SIG-M5 (cell line): ENCODE measurements at places on chromosomes 1 and 21.

GRCh38 chr1:15618077-15618654 is 908 bp downstream of the DDI2 start:
- no peak for DNase-seq

DNA sequence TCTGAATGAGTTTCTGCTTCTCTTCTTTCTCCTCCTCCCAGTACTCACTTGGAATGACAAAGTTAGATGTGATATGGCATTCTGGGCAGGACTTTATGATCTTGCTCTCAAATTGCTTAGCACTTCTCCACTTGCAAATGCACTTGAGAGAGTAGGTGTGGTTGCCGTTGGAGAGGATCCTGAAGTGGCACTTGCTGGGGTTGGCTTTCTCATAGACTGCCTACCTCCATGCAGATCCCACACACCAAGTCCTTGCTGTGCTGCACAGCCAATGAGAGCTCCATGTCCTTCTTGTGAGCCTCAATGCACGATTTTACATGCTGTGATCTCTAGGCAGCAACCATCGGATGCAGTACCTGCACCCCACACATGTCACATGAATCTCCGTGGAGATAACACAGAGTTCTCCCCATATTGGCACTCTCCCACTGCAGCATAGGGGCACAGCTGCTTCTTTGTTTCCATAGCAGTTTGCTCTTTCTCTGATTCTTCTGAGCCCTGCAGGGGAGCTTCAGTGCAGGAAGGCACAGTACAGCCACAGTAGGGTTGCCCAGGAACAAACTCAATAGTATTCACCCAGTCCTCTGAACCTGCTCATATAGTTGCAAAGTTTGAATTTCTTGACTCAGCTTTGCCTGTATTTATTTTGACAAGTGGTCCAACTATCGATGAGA is 45.2 kb downstream of the ZNF691 start:
- DNase-seq: no peak

DNA sequence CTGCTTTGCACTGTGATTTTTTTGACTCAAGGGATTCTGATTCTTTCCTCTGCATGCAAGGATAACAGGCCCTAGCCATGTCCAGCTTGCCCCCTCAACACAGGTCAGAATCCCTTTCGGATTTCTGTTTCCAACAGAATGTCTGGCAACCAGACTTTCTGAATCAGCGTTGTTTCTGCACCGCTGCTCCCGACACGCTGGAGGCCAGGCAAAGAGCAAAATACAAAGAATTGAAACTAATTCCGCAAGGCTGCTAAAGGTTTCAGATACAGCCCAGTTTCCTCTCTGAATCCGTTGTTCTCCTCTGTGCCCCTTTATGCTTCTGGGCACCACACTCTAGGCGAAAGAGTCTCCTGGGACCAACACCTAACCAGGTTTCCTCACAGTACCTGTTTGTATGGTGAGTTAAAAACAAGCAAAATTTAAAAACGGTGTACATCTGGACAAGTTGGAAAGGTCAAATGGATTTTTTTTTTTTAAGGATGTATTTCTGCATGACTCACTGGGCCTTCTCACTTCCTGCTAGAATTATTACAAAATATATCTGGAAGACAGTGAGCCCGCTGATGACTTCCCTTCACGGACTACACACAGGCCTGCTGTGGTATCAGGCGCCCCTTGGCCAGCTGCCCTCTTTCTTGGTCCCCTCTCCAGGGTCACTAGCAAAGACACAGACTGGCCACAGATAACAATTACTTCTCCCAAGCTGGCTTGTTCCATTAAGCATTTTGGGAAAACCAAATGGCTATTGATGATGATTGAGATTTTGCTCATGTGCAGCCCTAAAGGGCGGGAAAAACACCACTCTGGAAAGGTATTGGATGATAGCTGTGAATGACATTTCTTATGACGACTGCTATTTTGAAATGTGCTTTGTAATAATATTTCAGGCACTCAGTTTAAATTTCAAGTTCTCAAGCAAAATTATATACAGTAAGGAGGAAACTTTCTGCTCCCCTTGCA is 118.3 kb downstream of the TGFB2 start:
- DNase-seq: peak; percentile 51

DNA sequence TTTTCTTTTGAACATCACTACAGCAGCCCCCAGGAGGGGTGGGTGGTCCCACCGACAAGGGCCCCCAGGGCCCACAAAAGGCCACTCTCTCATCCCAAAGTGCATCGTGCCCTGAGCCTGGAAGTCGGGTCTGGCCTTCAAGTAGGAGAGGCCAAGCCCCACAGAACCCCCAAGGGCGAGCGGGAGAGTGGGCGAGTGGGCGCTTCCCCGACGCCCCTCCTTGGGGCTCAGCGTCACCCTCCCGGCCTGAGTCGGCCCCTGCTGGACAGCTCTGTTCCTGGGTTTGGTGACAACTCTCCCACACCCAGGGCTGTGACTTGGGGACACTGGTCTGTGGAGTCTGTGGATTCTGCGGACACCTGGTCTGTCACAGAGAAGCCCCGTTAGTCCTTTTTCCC is 42.2 kb upstream of the COL18A1 start:
- no peak for DNase-seq

- DNase-seq: no peak
Observed at GRCh38 chr1:59434336-59434735, 137.4 kb downstream of the FGGY start.

- no peak for DNase-seq
Observed at GRCh38 chr1:151702936-151703335, 13.7 kb downstream of the CELF3 start.

- DNase-seq: no peak
Observed at GRCh38 chr1:156912310-156912709, 8.1 kb upstream of the LRRC71 start.

- no peak for DNase-seq
Observed at GRCh38 chr1:24934310-24935195, 4.5 kb upstream of the RUNX3 start.

DNA sequence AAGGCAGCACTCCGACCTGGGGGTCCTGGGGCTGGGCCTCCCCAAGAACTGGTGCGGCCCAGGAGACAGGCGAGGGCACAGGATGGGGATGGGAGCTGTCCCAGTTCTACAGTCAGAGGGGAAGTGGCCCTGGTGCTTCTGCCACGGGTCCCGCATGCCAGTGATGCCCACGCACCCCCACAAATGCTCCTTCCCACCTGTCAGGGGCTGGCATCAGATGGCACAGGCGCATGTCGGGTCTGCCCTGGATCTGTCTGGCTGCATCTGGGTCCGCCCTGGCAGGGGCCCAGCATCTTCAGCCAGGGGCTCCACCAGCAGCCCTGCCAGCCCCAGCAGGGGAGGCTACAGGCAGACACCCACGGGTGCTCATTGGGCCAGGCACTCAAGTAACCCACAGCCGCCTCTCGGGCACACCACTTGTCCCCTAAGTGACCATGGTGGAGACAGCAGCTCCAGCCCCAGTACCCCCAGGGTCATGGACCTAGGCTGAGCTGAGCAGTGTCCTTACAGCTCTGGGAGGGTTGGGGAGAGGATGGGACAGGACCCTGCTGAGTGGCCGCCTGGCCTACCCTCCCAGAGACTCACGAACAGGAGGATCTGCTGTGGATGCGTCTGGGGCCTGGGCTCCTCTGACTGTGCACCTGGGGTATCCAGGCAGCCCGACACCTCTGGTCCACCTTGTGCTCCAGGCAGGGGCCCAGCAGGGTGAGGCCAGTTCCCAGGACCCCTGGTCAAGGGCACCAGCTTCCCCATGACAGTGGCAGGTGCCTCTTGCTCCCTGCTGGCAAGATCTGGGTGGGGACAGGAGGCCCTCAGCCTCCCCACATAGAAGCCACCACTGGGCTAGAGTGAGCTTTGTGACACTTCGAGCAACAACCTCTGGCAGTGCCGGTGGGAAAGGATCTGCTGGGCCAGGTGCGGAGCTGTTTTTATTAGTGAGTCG is 5.4 kb downstream of the SMIM1 start:
- DNase-seq: no peak

GRCh38 chr21:31847761-31848160 is 25.1 kb upstream of the HUNK start:
- no peak for DNase-seq

GRCh38 chr1:74468982-74469603 is 43.3 kb downstream of the LRRC53 start:
- DNase-seq: no peak

GRCh38 chr1:45009296-45009865 is 1.7 kb downstream of the HECTD3 start:
- DNase-seq: no peak

GRCh38 chr1:29057700-29058099 is 66.0 kb downstream of the TMEM200B start:
- no peak for DNase-seq

DNA sequence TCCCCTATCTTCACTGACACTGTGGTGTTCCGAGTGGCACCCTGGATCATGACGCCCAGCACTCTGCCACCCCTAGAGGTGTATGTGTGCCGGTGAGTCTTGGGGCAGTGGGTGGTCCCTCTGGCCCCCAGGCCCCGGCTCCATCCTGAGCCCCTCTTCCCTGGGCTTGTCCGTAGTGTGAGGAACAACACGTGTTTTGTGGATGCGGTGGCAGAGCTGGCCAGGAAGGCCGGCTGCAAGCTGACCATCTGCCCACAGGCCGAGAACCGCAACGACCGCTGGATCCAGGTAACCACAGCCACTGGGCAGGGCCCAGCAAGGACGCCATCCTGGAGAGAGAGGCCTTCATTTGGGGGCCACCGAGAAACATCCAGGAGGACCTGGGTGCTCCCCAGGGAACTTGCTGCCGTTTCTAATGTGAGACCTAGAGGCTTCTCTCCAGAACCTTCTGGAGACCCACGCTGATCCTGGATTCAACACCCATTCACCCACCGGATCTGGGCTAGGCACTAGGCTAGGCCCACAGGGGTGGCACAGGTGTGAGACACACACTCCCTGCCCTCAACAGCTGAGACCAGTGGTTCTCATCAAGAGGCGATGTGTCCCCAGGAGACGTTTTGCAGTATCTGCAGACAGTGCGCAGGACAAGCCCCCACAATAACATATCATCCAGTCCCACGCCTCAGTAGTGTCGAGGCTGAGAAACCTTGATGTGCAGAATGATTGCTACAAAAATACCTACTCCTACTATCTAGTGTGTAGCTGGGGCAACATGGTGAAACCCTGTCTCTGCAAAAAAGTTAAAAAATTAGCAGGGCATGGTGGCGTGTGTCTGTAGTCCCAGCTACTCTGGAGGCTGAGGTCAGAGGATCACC is 22.2 kb downstream of the PADI3 start:
- no peak for DNase-seq

GRCh38 chr21:19807201-19807600 is 1191.0 kb upstream of the NCAM2 start:
- no peak for DNase-seq

DNA sequence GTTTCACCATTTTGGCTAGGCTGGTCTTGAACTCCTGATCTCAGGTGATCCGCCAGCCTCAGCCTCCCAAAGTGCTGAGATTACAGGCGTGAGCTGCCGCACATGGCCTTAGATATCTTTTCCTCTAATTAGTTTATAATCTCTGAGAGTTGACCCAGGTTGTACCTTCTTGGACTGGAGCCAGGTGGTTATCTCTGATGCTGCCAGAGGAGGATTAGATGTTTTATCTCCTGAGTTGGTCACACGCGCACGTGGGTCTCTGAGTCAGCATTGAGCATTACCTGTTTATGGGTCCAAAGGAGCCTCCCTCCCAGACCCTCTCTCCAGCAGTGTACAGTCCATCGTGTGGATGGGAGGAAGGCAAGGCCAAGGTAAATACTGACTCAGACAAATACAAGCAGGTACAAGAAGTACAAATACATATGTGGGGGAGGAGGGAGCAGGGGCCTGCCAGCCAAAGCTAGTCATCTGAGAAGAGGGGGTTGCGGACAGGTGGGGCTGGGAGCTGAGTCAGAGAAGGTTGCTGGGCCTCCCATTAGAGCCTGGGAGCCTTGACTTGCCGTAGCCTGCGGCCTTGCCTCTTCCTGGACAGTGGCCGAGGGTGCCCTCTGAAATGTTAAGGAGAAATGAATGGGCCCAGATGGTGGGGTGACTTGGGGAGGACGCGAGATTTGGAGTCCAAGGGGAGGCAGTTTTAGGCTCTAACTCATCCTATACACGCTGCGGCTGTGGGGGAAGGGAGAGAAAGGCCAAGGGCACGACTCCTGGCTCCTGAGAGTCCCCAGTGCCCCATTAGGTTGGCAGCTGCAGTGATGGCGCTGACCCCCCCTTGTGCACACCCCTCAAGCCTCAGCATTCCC is 13.1 kb downstream of the IL6R start:
- DNase-seq: no peak

GRCh38 chr21:44527156-44527982 is 12.6 kb downstream of the KRTAP10-1 start:
- DNase-seq: no peak

GRCh38 chr1:195733408-195733807 is 874.8 kb downstream of the KCNT2 start:
- no peak for DNase-seq

DNA sequence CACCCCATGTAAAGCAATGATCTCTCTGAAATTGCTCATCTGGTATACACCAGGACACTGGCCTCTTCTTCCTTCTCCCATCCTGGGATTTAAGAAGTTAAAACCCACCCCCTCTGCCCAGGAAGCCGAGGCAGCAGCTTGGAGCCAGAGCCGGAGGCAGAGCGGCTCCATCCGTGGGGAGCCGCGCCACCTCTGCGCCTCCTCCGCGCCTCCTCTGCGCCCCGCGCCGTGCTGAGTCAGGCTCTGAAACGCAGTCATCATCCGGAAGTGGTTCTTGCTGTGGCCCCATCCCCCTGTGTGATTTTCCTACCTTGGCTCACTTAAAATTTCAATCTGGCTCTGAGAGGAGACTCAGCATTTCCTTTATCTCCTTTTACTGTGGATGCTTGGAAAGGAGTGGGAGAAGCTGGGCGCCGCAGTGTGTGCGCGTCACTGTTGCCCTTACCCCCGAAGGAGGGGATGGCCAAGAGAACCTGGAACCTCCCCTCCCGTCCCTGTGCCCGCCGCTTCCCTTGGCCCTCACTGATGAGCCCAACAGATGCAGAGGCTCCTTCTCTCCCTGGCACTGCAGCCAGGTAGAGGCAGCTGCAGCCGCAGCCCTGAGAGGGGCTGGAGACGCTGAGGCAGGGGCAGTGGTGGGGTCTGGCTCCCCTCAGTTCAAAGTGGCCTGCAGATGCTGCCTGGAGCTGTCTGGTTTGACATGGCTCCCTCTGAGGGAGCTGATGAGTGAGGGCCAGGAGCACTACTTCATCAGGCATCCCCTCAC is 15.3 kb upstream of the NPHP4 start:
- DNase-seq: no peak

DNA sequence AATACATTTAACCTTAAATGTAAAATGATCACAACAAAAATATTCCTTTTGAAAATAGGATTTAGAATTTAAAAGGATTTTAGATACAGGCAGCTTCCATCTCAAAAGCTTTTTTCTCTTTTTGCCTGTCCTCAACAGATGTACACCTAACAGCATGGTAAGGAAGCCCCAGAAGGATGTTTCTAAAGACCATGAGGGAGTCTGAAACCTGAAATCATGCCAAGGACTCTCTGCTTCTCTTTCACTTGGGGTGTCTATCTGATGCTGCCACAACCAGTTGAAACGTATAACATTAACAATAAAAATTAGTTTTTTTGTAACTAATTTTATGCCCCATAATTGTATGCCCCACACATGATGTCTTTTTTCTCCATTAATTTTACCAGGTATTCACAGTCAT is 5.4 kb upstream of the ZNF281 start:
- DNase-seq: no peak
